OCI-M1 (cell line): ENCODE measurements at places on chromosomes 7 and 10.

- DNase-seq, result no peak
Measured at GRCh38 chr10:45378914-45379726, 5.1 kb downstream of the ALOX5 start.

- no peak for DNase-seq
Measured at GRCh38 chr7:67407392-67408071, 410.9 kb downstream of the TYW1 start.

- no peak for DNase-seq
Measured at GRCh38 chr7:85830982-85831381, 644.1 kb upstream of the SEMA3D start.

DNA sequence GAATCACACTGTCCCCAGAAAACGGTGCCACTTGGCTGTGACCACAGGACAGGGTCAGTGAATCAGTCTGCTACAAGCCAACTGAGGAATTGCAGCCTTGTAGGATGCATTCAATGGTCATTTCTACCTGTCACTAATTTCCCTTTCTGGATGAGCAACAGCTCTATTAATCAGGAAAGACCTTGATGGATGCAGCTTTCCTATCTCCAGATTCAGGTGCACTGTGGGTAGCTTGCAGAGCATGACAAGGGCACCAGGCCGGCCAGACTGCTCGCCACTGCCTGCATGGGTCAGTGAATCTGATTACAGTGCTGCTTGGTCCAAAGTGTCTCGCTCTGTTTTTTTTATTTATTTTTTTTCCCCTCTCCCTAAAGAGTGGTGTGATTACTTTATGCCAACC lies 506.8 kb upstream of the AUTS2 start:
- DNase-seq, result no peak

- DNase-seq, result no peak
Measured at GRCh38 chr10:13920465-13920864, 333.7 kb downstream of the PRPF18 start.

- peak; percentile 90 for DNase-seq
Measured at GRCh38 chr10:102072673-102073527, 7.8 kb downstream of the HPS6 start.

GRCh38 chr7:94297397-94297838 lies 97.3 kb upstream of the COL1A2 start:
- no peak for DNase-seq

GRCh38 chr10:33774857-33775256 lies 440.4 kb upstream of the NRP1 start:
- no peak for DNase-seq

- DNase-seq, result no peak
Measured at GRCh38 chr10:48944171-48944570, 4.5 kb upstream of the LRRC18 start.

GRCh38 chr10:93206652-93207051 lies 133.0 kb downstream of the CYP26A1 start:
- DNase-seq, result no peak

DNA sequence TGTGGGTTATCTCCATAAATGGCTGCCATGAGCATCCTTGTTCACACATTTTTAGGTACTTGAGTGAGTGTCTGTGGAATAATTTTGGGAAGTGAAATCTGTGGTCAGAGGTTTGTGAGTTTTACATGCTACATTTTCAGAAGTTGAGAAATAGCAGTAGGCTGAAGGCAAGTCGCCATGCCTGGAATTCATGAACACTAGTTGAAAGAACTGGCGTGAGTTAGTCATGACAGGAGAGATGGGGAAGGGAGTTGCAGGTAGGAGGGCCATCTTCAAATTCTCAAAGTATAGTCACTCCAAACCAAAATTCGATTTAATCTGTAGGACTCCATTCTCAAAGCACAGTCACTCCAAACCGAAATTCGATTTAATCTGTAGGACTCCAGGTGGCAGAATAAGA lies 89.6 kb downstream of the EGFR start:
- no peak for DNase-seq

GRCh38 chr7:101173752-101174244 lies 6.3 kb downstream of the NAT16 start:
- DNase-seq, result peak; percentile 74

- no peak for DNase-seq
Measured at GRCh38 chr10:110834629-110835301, 37.0 kb upstream of the PDCD4 start.

GRCh38 chr10:117175901-117176534 lies 21.3 kb upstream of the KCNK18 start:
- DNase-seq, result peak; percentile 94

DNA sequence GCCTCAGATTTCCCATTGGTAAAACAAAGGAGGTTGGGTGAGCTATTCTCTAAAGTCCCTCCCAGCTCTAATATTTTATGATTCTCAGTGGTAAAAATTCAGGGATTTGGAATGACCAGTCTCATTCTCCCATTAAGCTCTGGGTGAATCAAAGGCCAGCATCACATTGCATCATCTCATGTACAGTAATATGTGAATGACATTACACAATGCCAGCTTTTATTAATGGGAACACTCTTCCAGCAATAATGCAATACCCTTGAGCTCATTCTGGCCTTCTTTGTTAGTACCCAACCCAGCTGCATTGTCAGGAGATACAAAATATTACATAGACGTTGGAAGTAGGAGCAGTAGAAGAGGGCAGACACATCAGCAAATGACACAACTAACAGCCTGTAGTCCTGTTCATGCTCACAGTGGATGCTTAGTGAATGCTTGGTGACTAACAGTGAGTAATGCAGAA lies 100.0 kb upstream of the EGR2 start:
- no peak for DNase-seq

- no peak for DNase-seq
Measured at GRCh38 chr7:27430105-27430504, 187.5 kb downstream of the EVX1 start.

GRCh38 chr7:134084488-134085144 lies 42.5 kb upstream of the LRGUK start:
- peak; percentile 72 for DNase-seq
